ENCODE measurements at places on chromosomes 11 and 22.

DNA sequence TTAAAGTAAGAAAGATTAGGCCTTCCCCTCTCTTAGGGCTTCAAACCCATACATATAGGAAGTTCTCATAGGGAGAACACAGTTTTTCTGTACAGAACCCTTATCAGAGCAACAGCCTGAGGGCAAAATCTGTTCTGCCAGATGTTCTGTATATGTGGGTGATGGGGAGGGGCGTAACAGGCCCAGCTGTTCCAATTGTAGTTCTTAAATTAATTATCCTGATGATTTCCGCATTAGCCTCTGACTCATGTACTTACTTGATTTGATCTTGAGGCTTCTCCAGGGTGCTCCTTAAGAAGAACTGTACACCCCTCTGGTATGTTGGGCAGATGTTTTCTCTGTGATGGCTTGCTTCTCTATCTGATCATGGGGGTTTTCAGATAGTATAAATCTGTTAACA is 123.1 kb upstream of the C11orf87 start:
- no peak for DNase-seq

DNA sequence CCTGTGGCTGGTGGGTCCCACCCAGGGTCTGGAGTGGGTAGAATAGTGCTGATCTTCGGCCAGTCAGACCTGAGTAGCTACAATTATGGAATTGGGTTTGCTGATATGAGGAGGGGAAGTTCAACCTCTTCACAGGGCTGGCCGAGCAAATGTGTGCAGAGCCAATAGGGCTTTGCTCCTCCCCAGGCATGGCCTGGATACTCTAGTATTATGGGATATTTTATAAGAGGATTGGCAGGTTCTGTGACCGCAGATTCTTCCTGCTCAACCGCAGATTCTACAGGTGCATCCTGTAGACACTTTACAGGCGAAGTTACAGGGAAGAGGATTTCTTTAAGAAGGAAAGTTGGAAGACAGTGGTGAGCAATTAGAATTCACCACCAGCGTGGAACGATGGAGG is 44.3 kb downstream of the TBC1D22A start:
- no peak for DNase-seq

DNA sequence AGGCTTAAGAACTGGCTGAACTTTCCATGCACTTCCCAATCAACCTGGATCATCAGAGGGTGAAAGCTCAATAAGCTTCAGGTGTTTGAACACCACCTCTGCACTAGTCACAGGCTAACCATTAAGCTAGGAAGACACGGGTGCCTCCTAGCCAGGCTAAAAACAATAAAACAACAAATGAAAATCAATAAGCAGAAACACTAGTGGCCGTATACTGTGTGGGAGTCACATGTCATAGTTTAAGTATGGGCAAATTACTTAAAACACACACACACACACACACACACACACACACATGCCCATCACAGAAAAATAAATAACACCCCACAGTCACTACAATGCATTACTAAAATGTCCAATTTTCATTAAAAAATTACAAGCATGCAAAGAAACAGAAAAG is 85.2 kb downstream of the APOL5 start:
- DNase-seq = no peak

- DNase-seq = no peak
Measured at GRCh38 chr11:133978794-133979193, 22.0 kb upstream of the IGSF9B start.

DNA sequence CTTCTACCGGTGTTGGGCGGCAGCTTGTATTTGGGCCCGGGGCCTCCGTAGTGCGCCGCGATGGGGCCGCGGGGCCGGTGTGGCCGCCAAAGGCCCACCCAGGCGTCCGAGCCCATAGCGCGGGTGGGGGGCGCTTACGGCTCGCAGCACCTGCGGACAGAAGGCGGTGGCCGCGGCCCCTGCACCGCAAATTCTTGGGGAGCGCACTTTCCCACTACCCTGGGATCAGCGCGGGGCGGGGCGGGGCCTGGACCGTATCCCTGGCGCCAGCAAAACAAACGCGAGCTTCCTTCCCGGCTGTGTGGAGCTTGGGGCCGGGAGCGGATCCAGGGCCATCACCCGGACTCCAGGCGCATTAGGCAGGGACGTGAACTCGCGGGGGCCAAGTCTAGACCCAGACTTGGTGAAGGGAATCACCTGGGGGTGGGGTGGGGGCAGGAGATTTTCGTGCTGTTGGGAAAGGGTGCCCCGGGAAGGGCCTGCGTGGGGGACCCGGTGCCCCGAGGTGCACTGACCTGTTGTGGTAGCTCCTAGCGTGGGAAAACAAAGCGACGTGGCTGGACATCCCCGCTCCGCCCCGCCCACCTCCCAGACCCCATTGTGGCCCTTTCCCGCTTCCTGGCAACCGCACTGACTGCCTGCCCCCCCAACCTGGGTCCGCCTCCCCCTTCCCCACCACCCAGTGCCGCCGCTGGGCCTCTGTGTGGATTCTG is 2.3 kb upstream of the TYMP start:
- no peak for DNase-seq

- DNase-seq = no peak
Measured at GRCh38 chr11:8671193-8671612, 11.3 kb downstream of the TRIM66 start.

DNA sequence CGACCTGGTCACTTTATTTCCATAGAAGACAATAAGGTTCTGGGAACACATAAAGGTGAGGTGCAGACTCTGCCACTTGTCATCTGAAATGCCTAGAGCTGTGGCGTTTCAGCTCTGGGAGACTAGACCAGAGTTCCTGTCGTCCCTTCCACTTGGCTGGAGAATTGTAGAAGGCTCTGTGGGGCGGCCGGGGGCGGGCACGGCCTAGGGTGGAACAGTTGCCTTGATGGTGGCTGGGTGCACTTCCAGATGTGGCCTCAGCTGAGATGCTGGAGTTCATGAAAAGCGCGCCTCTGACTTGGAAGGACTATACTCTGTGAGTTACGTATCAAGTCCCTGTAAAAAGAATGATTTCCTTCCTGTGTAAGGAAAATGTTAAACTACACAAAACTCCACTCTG is 16.8 kb downstream of the TRMU start:
- DNase-seq = no peak

DNA sequence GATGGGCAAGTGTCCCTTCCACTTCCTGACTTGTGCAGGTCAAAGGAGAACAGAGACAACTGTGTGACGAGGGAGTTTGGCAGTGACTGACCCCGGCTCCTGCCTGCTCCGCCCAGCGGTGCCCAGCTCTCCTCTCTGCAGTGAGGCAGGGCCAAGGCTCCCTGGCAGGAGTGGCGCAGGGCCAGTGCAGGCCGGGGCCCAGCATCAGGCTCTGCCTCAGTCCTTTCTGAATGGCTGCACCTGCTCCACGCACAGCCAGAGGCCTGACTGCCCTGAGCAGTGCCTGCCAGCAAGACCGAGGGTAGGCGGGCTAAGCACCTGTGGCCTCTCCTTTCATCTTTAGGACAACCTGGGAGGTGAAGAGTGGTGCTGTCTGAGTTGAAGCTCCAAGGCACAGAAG is 54.2 kb downstream of the WT1 start:
- DNase-seq = no peak

DNA sequence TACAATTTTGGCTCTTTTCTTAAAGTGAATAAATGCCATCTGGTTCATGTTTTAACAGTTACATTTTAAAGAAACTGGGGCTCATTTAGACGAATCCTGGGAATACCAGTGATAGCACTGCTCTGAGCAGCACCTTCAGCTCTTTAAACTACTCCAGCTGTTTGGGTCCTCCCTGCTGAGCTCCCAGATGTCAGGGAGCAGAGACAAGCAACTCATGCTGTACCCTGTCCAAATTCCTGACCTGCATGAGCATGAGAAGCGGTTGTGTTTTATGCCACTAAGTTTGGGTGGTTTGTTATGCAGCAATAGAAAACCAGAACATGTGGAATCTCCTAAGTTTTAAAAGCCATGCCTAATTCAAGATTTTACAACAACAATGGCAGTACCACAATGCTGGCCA is 90.0 kb downstream of the FDX1 start:
- no peak for DNase-seq

DNA sequence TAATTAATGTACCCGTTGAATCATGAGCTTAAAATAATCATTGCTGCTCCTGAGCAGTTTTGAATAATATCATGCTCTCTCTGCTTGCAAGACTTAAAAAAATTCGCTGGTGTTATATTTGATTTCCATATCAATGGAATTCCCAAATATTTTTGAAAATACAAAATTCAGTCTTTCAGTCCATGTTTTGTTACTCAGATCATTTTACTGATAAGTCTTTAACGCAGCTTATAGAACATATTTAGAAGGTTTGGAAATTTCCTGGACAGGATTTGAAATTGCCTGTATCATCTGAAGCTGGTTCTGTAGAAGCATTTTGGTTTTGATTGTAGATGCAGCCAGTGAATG is 1.9 kb downstream of the BMAL1 start:
- no peak for DNase-seq

GRCh38 chr11:128289048-128289447 is 298.3 kb downstream of the ETS1 start:
- no peak for DNase-seq

- no peak for DNase-seq
Measured at GRCh38 chr22:48748860-48749554, 1078.7 kb downstream of the BRD1 start.

DNA sequence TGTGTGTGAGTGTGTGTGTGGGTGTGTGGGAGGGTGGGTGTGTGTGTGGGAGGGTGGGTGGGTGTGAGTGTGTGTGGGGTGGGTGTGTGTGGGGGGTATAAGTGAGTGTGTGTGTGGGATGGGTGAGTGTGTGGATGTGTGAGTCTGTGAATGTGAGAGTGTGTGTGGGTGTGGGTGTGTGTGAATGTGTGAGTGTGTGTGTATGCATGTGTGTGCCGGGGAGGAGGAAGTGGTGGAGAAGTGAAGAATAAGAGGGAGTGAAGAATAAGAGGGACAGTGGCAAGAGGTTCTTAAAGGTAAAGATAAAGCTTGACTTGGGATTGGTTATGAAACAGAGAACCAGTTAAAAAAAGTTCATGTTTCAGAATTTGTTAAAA is 54.0 kb downstream of the PRR5L start:
- no peak for DNase-seq

DNA sequence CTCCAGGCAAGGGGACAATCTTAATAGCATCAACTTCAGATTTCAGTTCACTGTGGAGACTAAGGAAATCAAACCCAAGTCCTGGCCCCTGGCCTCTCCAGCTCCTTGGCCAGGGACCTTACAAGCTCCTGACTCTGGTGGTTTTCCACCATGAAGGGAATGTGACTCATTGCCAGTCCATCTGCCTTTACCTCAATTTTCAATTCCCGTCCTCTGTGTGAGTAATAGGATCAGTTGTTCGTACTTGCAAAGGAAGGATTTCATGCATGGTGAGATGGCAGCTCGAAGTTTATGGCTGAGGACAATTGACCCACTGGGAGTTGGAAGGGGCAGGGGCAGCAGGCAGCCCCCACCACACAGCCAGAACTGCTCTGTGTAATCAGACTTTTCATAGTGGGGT is 42.5 kb downstream of the INSC start:
- no peak for DNase-seq

DNA sequence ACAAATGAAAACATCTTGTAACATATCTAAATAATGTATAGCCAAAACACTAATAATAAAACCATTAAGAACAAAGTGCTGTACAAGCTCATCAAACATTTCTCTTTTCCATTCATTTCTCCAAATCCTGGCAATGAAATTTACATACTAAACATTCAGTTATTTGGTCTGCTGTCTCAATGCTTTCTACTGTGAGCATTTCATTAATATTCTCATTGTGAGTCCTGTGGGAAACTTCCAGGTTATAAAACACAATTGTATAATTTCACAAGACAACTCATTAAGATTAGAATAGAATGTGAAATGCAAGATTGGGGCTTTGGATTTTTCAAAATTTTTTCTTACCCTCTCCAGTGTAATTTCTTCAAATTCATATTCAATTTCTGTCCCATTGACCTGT is 876.9 kb upstream of the CCDC90B start:
- DNase-seq = no peak

DNA sequence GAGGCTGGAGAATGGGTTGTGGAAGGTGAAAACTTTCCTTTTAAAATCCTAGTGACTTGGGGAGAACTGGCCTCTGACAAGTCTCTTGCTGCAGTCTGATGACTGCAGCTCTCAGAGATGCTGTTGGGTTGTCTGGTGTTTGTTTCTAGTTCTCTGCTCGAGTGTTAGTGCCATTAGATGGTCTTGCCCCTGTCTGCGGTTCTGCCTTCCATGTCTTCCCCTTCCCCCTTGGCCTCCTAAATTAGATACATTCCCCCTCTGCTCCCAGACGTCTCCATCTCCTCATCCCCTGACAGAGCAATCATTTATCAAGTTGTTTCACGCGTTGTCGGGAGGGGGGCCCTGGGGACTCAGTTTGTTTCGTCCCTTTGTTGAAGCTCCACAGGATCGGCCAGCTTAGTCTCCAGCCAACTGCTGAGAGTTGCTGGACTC is 67.7 kb downstream of the CECR2 start:
- no peak for DNase-seq

GRCh38 chr11:134363592-134363991 is 31.8 kb downstream of the GLB1L2 start:
- no peak for DNase-seq

- no peak for DNase-seq
Measured at GRCh38 chr11:5846701-5847100, 5.0 kb upstream of the OR52E6 start.

- no peak for DNase-seq
Measured at GRCh38 chr11:130840679-130841078, 75.6 kb downstream of the SNX19 start.

DNA sequence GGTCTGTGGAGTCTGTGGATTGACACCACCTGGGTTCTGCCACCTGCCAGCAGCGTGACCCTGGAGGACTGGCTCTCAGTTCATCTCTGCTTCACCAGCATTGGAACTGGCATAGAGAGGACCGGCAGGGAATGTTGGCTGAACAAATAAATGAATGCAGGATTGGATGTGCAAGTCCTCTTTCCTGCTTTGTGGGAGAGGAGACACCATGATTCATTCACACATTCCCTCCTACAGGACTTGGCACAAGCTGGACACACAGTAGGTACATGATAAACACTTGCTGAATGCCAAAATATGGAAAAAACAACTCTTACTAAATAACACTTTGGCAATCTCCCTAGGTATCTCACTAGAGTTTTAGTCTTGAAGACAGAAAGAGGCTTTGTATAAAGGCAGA is 116.6 kb upstream of the NARS2 start:
- DNase-seq = no peak

DNA sequence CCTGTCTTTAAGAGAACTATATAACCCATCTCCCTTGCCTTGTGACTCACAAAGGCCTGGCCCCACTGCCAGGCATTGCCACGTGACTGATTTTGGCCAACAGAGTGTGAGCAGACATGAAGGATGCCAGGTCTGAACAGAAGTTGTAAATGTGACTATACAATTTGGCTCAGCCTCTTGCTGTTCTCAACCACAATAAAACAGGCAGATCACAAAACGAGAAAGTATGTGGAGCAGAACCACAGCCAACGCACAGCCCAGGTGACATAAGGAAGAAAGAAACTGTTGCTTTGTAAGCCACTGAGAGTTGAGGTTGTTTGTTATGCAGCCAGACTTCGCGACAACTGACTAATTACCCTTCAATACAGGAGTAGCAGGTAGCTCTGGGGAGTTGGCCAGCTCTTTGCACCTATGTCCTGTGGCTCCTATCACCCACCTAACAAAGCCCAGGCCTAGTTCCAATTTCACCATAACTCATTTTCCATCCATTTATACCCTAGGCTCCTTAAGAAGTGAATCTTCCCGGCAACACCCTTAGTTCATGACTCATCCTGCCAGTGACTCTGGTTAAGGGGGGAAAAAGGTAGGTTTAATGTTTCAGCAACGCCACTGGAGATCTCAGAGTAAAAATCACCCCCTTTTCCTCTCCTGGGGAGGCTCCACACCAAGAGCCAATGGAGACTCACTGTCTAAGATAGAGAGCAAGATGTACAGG is 53.7 kb downstream of the GALNT18 start:
- DNase-seq = no peak
